Activated effector memory CD4-positive, alpha-beta T cell treated with anti-CD3 and anti-CD28 coated beads, Interleukin-2, amount 50 U/mL, for 16 hours (primary cell): ENCODE measurements at places on chromosomes 12 and 14.
A peak's percentile ranks its signal among the peaks of the same experiment; 100 is the strongest.

GRCh38 chr14:30251017-30251416 is 307.9 kb upstream of the G2E3 start:
- DNase-seq, result no peak

DNA sequence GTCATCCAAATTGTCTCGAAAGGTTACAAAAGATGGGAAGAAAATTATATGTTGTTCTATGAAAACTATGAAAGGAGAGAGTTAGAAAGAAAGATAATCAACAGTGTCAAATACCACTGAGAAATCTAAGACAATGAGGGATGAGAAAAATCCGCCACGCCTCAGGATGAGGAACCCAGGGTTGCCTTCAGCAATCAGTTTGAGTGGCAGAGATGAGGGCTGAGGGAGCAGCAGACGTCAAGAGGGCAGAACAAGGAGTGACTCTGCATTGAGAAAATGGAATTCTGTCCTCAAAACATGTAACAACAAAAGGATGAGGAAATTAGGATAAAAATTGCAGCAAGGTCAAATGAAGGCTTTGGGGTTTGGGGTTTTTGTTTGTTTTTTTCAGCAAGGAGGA is 18.3 kb upstream of the OXA1L start:
- no peak for DNase-seq

GRCh38 chr14:33435911-33436689 is 497.4 kb downstream of the NPAS3 start:
- no peak for DNase-seq

DNA sequence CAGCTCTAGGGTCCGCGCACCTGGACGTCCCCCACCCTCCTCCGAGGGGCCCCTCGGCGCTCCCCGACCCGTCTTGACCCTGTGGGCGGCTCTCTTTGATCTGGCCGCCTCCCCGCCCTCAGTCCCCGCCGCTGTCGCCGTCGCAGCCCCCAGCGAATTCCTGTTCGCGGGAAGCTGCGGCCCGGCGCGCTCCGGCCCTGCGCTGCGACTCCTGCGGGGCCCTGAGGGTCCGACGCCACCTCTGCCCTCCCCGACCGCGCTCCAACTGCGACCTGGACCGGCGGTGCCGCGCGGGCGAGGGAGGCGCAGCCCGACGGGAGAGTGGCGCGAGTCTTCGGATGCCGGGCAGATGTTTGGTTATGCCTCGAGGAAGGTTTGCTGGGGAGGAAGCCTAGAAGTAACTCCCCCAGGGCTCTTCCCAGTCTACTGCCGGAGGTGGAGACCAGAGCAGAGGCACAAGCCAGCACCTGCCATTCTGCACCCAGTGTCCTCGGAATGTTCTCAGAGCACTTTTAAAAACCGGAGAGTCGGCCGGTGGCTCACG is 440 bp upstream of the ISM2 start:
- peak; percentile 61 for DNase-seq

- DNase-seq, result no peak
Measured at GRCh38 chr12:65891219-65891618, 66.9 kb downstream of the HMGA2 start.

DNA sequence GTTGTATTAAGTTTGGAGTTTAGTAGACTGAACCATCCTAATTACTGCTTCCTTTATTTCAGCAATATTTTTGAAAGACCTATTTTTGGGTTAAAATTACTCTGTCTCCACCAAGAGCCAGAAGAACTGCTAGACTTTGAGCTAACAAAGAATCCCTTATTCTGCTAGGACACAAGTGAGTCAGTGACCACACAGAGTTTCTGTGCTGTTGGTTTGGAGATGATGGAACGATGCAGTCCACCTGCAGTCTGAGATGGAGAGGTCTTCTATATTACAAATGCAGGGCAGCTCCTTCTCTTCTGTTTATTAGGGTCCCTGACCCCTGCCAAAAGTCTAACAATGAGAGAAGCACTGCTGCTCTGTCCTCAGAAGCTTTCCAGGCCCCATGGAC is 6.7 kb upstream of the STXBP6 start:
- no peak for DNase-seq

GRCh38 chr12:77814386-77814785 is 16.3 kb upstream of the NAV3 start:
- no peak for DNase-seq

GRCh38 chr12:53187145-53187899 is 6.6 kb upstream of the CSAD start:
- no peak for DNase-seq

DNA sequence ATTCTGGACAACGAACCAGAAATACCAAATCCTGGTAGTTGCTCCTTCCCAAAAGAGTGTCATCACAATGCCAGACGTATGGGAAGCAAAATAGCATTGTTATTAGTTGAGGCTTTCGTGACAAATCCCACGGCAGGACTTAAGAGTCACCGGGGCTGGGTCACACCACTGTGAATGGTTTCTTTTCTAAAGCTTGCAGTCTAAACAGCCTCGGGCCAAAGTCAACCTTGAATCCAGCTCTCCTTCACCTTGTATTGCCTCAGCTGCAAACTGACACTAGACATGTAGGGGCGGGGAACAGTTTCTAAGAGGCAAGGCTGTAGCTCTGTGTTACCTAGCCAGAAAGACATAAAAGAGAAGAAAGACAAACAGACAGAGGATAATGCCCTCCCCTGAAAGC is 734.8 kb downstream of the MED13L start:
- DNase-seq, result no peak

DNA sequence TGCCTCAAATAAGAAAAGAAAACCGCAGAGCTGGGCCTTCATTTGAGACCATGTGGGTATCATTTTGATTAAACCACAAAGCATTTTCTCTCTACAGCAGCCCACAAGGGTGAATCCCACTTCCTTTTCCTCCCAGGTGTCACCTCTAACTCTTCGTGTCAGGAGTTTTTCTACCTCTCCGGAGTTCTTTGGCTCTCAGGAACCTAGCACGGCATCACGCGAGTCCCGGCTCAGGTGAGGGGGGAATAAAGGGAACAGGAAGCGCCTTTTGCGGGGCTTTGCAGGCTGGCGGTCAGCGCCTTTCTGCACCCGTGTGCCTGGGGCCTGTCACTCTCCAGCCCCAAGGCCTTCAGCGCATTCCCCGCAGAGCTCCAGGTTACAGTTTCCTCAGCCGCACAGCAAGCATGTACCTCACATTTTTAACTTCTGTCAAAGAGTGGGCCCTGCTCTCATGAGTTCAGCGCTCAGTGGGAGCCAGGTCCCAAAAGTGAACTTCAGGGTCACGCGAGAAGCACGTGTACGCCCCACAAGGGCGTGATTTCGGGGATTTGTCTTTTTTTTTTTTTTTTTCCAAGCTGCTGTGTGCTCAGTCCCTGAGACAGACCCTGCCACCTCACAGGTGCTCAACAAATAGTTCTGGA is 740 bp upstream of the PRPF40B start:
- DNase-seq, result peak; percentile 78

DNA sequence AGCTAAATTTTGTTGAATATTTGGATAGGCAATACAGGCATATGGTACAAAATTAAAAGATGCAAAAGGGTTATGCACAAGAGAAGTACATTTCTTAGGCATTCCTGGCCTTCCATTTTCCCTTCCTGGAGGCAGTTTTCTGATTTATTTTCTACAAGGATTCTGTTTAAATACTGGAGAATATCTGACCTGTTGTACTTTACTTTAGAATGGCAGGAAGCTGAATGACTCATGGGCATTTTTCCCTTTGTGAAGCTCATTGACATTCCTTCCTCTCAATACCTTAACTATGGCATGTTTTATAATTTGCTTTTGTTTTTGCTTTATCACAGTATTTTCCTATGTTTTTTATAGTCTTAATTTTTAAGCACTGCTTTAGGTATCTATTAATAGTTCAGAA is 62.7 kb downstream of the RCOR1 start:
- no peak for DNase-seq

GRCh38 chr12:26275313-26276131 is 80.1 kb downstream of the SSPN start:
- no peak for DNase-seq

- DNase-seq, result no peak
Measured at GRCh38 chr12:26717757-26718156, 115.2 kb downstream of the ITPR2 start.

DNA sequence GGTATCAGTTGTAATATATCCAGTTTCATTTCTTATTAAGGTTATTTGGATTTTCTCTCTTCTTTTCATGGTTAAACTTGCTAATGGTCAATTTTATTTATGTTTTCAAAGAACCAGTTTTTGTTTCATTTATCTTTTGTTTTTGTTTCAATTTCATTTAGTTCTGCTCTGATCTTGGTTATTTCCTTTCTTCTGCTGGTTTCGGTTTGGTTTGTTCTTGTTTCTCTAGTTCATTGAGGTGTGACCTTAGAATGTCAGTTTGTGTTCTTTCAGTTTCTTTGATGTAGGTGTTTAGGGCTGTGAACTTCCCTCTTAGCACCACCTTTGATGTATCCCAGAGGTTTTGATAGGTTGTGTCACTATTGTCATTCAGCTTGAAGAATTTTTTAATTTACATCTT is 145.6 kb upstream of the SLCO1B1 start:
- DNase-seq, result no peak

DNA sequence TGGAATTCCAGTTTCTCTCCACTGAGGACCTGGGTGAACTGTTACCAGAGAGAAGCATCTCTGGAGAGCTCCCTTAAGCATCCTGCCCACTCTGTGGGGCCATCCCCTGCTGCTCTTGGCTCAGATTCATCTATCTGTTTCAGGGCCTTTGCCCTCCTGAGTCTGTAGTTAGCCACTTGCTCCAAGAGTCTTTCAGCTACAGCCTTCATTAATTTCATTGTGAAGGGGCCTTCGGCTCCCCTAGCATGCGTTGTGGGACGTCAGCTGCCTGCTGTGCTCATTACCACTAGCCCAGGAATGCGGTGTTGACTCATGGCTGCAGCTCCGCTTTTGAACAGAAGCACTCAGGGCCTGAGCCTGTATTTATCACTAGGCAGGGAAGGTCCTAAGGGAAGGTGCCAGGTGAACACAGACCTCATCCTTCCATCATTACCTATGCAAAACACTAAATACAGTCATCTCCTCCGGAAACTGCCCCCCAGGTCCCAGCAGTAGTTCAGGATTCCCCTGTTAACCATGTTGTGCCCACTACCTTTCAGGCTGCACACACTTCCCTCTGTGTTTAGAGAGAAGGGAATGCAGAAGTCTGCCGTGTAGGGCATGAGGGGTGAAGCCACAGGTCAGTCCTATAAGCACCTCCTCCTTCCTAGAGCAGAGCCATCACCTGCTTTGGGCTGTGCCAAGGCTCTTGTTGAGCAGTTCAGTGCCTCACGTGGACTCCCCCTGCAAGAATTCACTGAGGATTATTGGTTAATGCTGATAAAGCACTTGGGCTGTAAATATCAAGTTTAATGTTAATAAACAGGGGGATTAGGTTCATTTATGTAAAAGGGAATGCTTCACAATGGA is 191.4 kb downstream of the CACNA1C start:
- DNase-seq, result no peak

- no peak for DNase-seq
Measured at GRCh38 chr14:86613126-86613525, 1083.2 kb downstream of the FLRT2 start.

GRCh38 chr14:23454445-23454856 is 15.1 kb upstream of the NGDN start:
- no peak for DNase-seq

GRCh38 chr14:93683226-93683625 is 105.1 kb downstream of the PRIMA1 start:
- DNase-seq, result no peak

- no peak for DNase-seq
Measured at GRCh38 chr12:12528361-12529270, 34.0 kb downstream of the DUSP16 start.

GRCh38 chr12:12718853-12719252 is 1.7 kb downstream of the CDKN1B start:
- DNase-seq, result no peak
